NCI-H2029 treated with DMSO at 0.1 percent for 48 hours (cell line): ENCODE measurements at places on chromosomes 16 and 17.

DNA sequence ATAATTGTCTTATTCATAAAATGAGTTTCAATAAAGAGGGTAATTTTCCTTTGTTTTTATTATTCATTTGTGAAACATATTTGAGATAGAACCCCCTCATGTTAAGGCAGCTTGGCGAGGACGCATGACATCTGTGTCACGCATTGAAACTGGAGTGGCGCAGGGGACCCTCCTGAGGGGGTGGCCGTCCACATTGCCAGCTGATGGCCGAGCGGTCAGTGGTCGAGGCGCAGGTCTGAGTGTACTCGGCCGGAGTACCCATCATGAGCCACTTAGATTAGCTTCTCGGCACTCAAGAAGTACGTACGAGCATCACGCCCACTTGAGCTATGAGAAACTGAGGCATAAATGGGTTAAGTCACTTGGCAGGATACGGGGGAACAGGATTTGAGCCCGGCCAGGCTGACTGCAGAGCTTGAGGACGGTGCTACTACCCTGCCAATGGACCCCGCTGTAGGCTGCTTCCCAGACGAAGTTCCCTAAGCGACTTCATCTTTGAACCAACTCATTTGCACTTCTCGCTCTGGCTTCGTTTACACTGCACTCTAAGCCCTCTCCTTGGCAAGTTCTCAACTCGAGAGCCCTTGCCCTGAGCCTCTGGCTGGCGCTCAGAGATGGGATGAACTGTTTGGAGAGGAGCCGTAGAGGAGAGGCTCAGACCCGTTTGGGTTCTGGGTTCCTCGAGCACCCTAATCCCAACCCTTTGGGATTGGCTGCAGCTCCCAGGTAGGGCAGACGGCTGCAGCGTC lies 91.8 kb downstream of the SDK2 start:
- DNase-seq, result no peak

DNA sequence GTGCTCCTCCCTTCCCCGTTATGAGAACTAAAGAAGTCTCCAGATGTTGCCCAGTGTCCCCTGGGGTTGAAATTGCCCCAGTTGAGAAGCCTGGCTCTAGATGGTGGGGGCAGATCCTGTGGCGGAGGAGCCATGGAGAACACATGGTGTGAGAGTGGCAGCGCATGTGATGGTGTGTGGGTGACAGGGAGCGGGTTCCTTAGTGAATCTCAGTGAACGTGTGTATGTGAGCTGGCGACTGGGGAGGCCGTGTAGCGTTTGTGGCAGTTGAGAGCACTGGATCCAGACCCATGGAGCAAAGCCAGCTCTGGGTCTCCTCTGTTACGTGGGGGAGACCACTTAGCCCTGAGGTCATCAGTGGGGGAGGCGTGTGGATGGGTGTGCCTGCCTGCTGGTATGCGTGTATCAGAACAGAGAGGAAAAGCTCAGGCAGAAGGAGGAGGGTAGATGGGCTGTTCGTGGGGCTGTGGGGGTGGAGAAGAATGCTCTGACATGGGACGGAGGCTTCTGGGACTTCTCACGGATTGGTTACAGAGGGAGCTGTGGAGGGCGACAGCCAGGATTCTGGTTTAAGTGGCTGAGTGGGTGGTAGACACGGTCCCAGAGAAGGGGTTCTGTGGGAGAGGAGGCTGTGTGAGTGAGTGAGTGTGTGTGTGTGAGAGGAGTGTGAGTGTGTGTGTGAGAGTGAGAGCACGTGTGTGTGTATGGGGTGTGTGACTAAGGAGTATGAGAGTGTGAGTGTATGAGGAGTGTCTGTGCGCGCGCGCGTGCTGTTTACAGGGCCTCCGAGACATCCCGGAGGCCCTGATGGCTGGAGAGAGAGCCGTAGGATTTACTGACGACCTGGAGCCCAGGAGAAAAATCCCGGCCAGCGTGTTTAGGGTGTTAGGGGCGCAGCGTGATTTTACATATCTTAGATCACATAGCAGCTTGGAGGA lies 193.8 kb downstream of the SNX29 start:
- no peak for DNase-seq

- no peak for DNase-seq
These were observed at the start of gene CEMP1 for GRCh38 chr16:2531371-2531695. Gene CEMP1, minus strand, starts transcription at chr16:2531408. Its CDS starts 335 bp downstream, at chr16:2531073.

DNA sequence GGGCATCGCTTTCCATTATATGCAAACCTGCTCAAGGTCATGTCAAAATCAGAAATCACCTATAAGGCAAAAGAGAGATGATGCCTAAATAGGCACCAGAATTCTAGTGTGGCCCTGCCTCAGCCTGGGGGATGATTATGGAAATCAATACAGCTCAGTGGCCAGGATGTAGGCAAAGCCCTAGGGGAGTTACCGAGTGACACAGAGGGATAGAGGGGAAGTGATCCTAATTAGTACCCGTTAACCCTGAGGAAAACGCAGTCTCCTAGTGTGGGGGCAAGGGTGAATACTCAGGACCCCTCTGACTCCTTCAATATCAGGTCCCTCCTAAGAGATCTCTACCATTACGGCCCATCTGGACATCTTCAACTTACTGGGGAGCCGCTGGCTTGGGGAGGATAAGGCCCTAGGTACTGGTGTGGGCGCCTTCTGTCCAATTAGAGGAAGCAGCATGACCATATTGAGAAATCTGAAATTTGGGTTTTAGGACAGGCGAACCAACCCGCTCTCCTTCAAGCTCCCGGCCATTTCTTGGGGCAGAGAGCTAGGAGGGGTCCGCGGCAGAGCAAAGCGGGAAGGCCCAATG lies 725 bp downstream of the NT5C3B start:
- no peak for DNase-seq

GRCh38 chr16:57682809-57683635 lies 11.6 kb upstream of the DRC7 start:
- no peak for DNase-seq

- DNase-seq, result no peak
These were observed 340.3 kb downstream of the FOXL1 start for GRCh38 chr16:86918637-86919036.

GRCh38 chr17:16442141-16442540 lies 26.8 kb downstream of the TRPV2 start:
- no peak for DNase-seq

DNA sequence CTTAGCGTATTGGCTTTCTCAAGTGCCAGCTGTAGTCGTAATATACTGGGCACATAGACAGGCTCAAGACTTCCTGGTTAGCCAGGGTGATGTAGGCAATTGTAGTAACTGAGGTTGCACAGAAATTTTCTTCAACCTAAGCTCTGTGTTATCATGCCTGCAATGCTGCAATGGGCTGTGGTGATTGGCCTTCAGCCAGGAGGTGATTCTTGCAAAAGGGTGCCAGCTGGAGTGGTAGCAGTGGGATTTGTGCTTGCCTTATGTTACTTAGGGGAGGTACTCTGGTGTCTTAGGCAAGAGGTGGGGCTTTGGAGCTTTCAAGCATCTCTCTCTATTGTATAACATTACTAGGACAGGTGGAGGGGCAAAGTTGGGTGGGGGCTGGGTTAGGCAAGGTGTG lies 495.1 kb downstream of the CDH11 start:
- no peak for DNase-seq

- no peak for DNase-seq
These were observed 23.1 kb downstream of the KDM8 start for GRCh38 chr16:27226476-27226875.

DNA sequence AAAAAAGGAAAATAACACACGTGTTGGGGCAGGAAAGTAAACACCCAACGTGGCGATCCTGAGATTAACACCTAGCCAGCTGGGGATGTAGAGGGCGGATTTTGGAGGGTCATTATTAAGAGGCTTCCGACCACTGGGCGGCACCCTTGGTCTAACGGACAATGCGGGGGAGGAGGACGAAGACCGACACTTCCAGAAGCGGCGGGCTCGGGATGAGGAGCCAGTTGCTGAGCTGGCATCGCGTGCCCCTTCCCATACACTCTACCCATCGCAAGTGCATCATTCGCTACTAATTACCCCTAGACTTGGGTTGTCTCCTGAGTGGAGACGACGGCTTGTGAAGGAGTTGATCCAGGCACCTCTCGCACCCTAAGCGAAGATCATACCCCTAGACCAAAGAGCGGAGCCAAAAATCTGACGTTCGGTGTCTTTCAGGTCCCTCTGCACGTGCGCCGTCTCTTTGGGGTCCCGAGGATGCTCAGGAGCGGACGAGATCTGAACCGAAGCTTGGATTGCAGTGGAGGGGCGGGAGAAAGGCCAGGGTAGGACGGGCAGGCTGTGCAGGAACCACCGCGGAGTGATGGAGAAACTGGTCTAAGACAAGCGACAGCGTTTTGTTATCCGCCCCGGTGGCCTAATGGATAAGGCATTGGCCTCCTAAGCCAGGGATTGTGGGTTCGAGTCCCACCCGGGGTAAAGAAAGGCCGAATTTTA lies 17.6 kb downstream of the ZNF213 start:
- DNase-seq, result peak; percentile 58
